Liver (tissue), 10 donors: ENCODE measurements at places on chromosomes 5 and 9.

- H3K27ac ChIP-seq, result no peak overlapping the region
- no peak overlapping the region for H3K4me3 ChIP-seq
- no peaks in the 10 kb centered on the region for H3K27me3 ChIP-seq
- H3K36me3 ChIP-seq, result no peaks in the 10 kb centered on the region
- no peaks in the 10 kb centered on the region for H3K4me1 ChIP-seq
Measured at GRCh38 chr5:66238435-66238834, 94.3 kb downstream of the SREK1 start.

DNA sequence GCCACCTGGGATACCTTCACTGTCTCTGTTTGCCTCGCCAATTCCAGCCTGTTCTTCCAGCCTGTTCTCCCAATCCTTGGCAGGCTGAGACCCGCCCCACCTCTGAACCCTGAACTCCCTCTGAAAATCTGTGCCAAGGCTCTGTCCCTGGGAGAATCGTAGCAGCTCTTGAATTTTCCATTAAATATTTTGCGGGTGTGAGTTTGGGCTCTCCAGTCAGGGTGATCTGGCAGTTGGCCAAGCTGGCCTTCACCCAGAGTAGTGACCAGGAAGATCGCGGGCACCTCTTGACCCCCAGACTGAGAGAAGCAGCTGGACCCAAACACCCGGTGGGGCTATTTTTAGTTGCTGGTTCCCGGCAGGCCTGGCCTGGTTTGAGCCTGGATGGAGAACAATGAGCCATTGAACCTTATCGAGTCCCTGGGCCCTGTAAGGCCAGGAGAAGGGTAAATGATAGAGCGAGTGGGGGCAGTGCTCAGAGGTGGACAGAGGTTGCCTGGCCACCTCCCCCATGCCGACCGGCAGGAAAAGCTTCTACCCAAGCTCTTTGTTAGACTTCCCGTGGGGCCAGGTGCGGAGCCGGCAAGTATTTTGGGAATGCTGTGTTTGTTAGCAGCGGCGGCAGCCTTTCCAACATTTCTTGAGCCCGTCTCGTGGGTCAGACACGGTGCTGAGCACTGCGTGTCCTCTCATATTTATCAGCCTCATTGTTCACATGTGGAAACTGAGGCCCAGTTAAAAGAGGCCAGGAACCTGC is 146.2 kb downstream of the RGS3 start:
- H3K4me1 ChIP-seq, result peaks cover 15% of the 10 kb centered on the region
- no peaks in the 10 kb centered on the region for H3K36me3 ChIP-seq
- H3K27ac ChIP-seq, result peak overlapping the region; percentile 92
- H3K27me3 ChIP-seq, result no peaks in the 10 kb centered on the region
- DNase-seq, result peak; percentile 65
- no peak overlapping the region for H3K4me3 ChIP-seq

DNA sequence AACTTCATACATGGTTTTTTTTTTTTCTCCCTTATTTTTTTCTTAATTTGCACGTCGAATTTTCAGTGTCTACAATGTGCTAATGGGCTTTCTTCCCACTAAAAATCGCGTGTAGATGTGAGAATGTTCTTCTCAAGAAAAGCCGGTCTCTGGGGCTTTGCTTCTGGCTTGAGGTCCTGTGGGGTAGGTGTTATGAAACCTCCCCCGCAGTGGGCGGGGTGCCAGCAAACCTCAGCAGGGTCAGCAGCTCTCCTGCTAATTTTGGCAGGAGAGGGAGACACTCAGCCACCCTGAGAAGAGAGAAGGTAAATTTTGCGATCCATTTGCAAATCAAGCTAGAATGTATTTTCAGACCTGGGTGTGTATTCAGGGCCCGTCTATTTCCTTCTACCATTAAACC is 59.9 kb downstream of the NPR3 start:
- no peaks in the 10 kb centered on the region for H3K36me3 ChIP-seq
- H3K4me1 ChIP-seq, result no peaks in the 10 kb centered on the region
- H3K27me3 ChIP-seq, result no peaks in the 10 kb centered on the region
- no peak overlapping the region for H3K27ac ChIP-seq
- H3K4me3 ChIP-seq, result no peak overlapping the region

- H3K36me3 ChIP-seq, result no peaks in the 10 kb centered on the region
- H3K27me3 ChIP-seq, result no peaks in the 10 kb centered on the region
- H3K4me3 ChIP-seq, result no peak overlapping the region
- H3K27ac ChIP-seq, result no peak overlapping the region
- DNase-seq, result no peak
Measured at GRCh38 chr9:77987081-77987656, 44.4 kb downstream of the GNAQ start.

DNA sequence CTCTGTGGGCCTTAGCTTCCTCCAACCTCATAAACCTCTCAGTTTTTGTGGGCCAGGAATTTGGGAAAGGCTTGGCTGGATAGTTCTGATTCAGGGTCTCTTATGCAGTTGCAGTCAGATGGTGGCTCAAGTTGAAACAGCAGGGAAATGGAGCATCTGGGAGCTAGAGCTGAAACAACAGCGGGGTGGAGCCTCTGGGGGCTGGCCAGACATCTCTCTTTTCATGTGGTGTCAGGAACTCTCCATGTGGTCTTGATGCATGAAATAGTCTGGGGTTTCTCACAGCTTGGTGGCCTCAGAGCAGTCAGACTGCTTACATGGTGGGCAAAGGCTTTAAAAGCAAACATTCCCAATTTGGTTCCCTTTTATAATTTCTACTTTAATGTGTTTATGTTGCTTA is 13.5 kb downstream of the ZNF346 start:
- no peak overlapping the region for H3K27ac ChIP-seq
- DNase-seq, result no peak
- no peak overlapping the region for H3K4me3 ChIP-seq
- H3K4me1 ChIP-seq, result no peaks in the 10 kb centered on the region
- no peaks in the 10 kb centered on the region for H3K27me3 ChIP-seq
- H3K36me3 ChIP-seq, result no peaks in the 10 kb centered on the region
